ENCODE measurements at places on chromosomes 1 and 21.

GRCh38 chr1:28790377-28791035, 21.5 kb upstream of the OPRD1 start:
- no peak overlapping the region for H3K27ac ChIP-seq
- H3K36me3 ChIP-seq = no peaks in the 10 kb centered on the region
- no peak overlapping the region for H3K4me3 ChIP-seq

DNA sequence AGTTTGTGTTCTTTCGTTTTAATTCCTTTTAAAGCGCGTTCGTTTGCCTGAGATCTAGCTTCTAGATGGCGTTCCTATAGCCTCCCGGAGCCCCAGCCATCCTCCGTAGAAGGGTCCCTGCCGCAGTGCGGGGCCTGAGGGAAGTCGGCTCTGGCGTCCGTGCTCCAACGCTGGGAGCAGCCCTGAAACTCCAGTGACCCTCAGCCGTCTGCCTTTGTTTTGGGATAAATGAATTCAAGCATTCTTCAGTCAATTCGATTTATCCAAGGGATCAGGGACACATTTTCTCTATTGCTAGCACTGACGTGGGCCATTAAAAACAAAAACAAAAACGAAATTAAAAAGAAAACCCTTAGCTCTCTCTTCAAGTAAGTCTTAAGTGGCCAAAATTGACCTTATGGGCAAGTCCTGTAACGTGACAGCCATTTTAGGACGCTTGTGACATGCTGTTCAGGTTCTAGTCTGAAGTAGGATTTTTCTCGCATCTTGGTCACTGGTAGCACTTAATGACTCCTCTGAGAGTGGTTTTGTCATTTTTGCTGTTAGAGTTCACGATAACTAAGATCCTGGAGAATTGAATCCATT, 742 bp upstream of the HSPA13 start:
- H3K27ac ChIP-seq = peak overlapping the region; percentile 81
- no peaks in the 10 kb centered on the region for H3K27me3 ChIP-seq
- peak; percentile 11 for DNase-seq
- peak overlapping the region; percentile 85 for H3K4me3 ChIP-seq
- H3K4me1 ChIP-seq = peaks cover 6% of the 10 kb centered on the region

- no peaks in the 10 kb centered on the region for H3K36me3 ChIP-seq
- H3K4me3 ChIP-seq = peak overlapping the region; percentile 18
- H3K4me1 ChIP-seq = no peaks in the 10 kb centered on the region
These were observed 33.7 kb downstream of the TTC39A start for GRCh38 chr1:51296383-51297357.

DNA sequence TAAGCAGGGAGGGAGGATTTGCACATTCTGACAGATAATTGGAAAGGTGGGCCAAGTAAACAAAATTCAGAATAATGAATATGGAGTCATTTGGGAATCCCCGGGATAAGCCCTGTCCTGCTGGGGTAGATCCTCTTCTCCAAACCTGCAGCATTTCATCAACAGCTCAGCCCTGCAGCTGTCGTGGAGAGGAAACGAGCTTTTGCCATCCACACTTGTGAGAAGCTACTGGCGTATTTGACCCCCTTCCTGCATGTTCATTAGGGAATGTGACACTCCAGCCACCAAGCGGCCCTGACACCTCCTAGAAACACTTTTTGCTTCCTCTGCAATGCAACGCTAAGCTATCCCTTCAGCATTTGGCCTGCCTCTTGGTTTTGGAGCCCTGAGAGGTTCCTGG, 8.0 kb upstream of the LEFTY2 start:
- no peak for DNase-seq
- H3K27me3 ChIP-seq = peaks cover 16% of the 10 kb centered on the region
- no peak overlapping the region for H3K27ac ChIP-seq
- no peak overlapping the region for H3K4me3 ChIP-seq

GRCh38 chr21:38984982-38985567, 179.3 kb downstream of the ETS2 start:
- peaks cover 18% of the 10 kb centered on the region for H3K27me3 ChIP-seq
- peaks cover 61% of the 10 kb centered on the region for H3K4me1 ChIP-seq
- DNase-seq = no peak
- H3K36me3 ChIP-seq = no peaks in the 10 kb centered on the region

- no peak for DNase-seq
- no peaks in the 10 kb centered on the region for H3K36me3 ChIP-seq
- no peak overlapping the region for H3K27ac ChIP-seq
- no peak overlapping the region for H3K4me3 ChIP-seq
- H3K4me1 ChIP-seq = no peaks in the 10 kb centered on the region
These were observed 176.9 kb upstream of the FMN2 start for GRCh38 chr1:239914751-239915231.

DNA sequence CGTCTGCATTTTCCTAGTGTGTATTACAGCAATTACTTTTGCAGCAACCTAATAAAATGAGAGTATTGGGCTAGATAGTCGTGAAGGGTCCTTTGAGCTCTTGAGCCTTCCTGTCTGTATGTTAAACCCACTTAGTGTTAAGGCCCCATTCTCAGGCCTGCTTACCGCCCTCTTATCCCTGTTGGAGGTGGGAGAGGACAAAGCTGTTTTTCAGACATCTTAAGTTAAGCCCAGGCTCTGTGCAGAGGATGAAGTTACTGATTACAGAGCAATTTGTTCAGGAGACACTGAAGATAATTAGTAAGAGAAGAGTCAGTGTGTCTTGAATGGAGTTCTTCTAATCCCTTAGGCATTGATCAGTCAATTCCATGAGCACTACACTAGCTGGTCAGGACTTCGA, 114.6 kb downstream of the UCK2 start:
- no peak for DNase-seq
- peaks cover 3% of the 10 kb centered on the region for H3K27me3 ChIP-seq
- H3K4me1 ChIP-seq = no peaks in the 10 kb centered on the region

- no peak for DNase-seq
- H3K4me3 ChIP-seq = no peak overlapping the region
- no peaks in the 10 kb centered on the region for H3K36me3 ChIP-seq
- H3K4me1 ChIP-seq = no peaks in the 10 kb centered on the region
These were observed 94.7 kb downstream of the CSMD2 start for GRCh38 chr1:34070201-34070836.

- peak overlapping the region; percentile 33 for H3K27ac ChIP-seq
- H3K36me3 ChIP-seq = peaks cover 4% of the 10 kb centered on the region
- H3K4me3 ChIP-seq = no peak overlapping the region
These were observed 59.1 kb downstream of the PRDM2 start for GRCh38 chr1:13759072-13759471.

GRCh38 chr21:28207436-28208173, 785.1 kb downstream of the LTN1 start:
- H3K36me3 ChIP-seq = no peaks in the 10 kb centered on the region
- no peak for DNase-seq
- no peaks in the 10 kb centered on the region for H3K4me1 ChIP-seq
- H3K27me3 ChIP-seq = no peaks in the 10 kb centered on the region

- H3K36me3 ChIP-seq = no peaks in the 10 kb centered on the region
- no peak overlapping the region for H3K27ac ChIP-seq
- H3K27me3 ChIP-seq = no peaks in the 10 kb centered on the region
- DNase-seq = no peak
- H3K4me3 ChIP-seq = no peak overlapping the region
These were observed 51.4 kb downstream of the ZBTB18 start for GRCh38 chr1:244102468-244102867.

GRCh38 chr1:70066711-70067110, 138.7 kb downstream of the LRRC40 start:
- no peak overlapping the region for H3K4me3 ChIP-seq
- H3K27me3 ChIP-seq = no peaks in the 10 kb centered on the region
- no peaks in the 10 kb centered on the region for H3K4me1 ChIP-seq
- DNase-seq = no peak
- no peak overlapping the region for H3K27ac ChIP-seq

- no peaks in the 10 kb centered on the region for H3K27me3 ChIP-seq
- no peak for DNase-seq
- H3K4me3 ChIP-seq = no peak overlapping the region
These were observed 18.0 kb upstream of the YTHDF2 start for GRCh38 chr1:28718586-28719331.

GRCh38 chr1:17494114-17494729, 45.3 kb upstream of the ARHGEF10L start:
- no peak overlapping the region for H3K4me3 ChIP-seq
- DNase-seq = peak; percentile 21
- no peaks in the 10 kb centered on the region for H3K36me3 ChIP-seq
- H3K4me1 ChIP-seq = no peaks in the 10 kb centered on the region

- H3K4me1 ChIP-seq = no peaks in the 10 kb centered on the region
- no peak for DNase-seq
- H3K4me3 ChIP-seq = no peak overlapping the region
- H3K36me3 ChIP-seq = no peaks in the 10 kb centered on the region
These were observed 98.0 kb upstream of the DNAH14 start for GRCh38 chr1:224831501-224831900.

GRCh38 chr1:56302878-56303277, 276.5 kb downstream of the PLPP3 start:
- H3K4me1 ChIP-seq = no peaks in the 10 kb centered on the region
- no peak overlapping the region for H3K4me3 ChIP-seq
- no peaks in the 10 kb centered on the region for H3K27me3 ChIP-seq
- no peaks in the 10 kb centered on the region for H3K36me3 ChIP-seq
- no peak overlapping the region for H3K27ac ChIP-seq

GRCh38 chr1:94389298-94389697, 28.9 kb upstream of the ABCD3 start:
- peaks cover 14% of the 10 kb centered on the region for H3K4me1 ChIP-seq
- no peak overlapping the region for H3K27ac ChIP-seq

DNA sequence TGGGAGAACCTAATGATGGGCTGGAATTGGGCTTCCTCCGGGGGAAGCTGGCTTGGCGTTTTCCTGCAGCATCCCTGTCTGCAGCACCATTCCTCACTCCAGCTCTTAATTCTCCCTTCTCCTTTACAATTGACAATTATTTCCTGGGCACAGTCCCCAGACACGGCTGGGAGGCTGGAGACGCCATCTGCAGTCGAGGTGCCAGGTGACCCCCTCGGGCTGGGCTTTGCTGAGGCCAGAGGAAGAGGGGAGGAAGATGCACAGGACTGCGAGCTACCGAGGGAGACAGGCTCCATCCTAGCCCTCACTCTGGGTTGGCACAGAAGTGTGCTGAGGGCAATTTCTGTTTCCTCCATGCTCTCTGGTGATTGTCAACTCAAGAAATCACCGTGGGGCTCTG, 453.8 kb downstream of the PTPRU start:
- H3K27ac ChIP-seq = no peak overlapping the region
- no peak overlapping the region for H3K4me3 ChIP-seq

GRCh38 chr21:31604591-31605190, 54.8 kb upstream of the SOD1 start:
- no peak overlapping the region for H3K4me3 ChIP-seq
- no peaks in the 10 kb centered on the region for H3K27me3 ChIP-seq
- no peaks in the 10 kb centered on the region for H3K36me3 ChIP-seq
- peak; percentile 81 for DNase-seq
- no peak overlapping the region for H3K27ac ChIP-seq

DNA sequence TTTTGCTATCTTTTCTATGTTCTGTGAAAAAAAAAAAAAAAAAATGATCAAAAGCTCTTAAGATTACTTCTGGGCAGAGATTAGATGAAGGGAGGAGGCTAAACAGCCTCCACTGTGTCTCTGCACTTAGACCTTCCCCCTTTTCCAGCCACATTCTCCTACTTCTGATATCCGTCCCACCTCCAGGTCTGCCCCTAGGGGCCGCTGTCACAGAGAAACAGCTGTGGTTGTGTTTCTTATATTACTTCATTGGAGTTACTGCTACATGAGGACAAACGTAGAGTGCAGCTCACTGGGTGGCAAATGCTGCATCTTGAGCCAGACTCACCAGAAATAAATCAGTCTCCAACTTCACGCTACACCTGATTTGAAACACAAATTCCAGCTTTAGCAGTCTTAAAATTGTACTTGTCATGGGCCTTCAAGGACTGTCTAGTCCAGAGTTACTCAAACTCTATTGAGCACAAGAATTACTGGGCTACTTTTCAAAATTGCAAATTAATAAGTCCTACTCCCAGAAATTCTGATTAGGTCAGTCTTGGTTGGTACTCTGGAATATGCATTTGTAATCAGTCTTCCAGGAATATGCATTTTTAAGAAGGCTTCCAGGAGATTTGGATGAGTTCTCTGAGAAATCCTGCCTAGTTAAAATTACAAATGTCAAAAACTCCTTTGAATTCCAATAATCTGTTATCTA, 125.2 kb upstream of the PTBP2 start:
- H3K36me3 ChIP-seq = no peaks in the 10 kb centered on the region
- no peak for DNase-seq
- H3K4me3 ChIP-seq = no peak overlapping the region
- no peaks in the 10 kb centered on the region for H3K4me1 ChIP-seq
- H3K27me3 ChIP-seq = no peaks in the 10 kb centered on the region

GRCh38 chr1:89363196-89363595, 663 bp upstream of the GBP6 start:
- no peaks in the 10 kb centered on the region for H3K36me3 ChIP-seq
- H3K27me3 ChIP-seq = no peaks in the 10 kb centered on the region
- no peaks in the 10 kb centered on the region for H3K4me1 ChIP-seq

GRCh38 chr1:234294109-234294817, 79.0 kb upstream of the COA6 start:
- H3K4me3 ChIP-seq = no peak overlapping the region
- no peaks in the 10 kb centered on the region for H3K27me3 ChIP-seq
- no peak for DNase-seq
- H3K36me3 ChIP-seq = no peaks in the 10 kb centered on the region

DNA sequence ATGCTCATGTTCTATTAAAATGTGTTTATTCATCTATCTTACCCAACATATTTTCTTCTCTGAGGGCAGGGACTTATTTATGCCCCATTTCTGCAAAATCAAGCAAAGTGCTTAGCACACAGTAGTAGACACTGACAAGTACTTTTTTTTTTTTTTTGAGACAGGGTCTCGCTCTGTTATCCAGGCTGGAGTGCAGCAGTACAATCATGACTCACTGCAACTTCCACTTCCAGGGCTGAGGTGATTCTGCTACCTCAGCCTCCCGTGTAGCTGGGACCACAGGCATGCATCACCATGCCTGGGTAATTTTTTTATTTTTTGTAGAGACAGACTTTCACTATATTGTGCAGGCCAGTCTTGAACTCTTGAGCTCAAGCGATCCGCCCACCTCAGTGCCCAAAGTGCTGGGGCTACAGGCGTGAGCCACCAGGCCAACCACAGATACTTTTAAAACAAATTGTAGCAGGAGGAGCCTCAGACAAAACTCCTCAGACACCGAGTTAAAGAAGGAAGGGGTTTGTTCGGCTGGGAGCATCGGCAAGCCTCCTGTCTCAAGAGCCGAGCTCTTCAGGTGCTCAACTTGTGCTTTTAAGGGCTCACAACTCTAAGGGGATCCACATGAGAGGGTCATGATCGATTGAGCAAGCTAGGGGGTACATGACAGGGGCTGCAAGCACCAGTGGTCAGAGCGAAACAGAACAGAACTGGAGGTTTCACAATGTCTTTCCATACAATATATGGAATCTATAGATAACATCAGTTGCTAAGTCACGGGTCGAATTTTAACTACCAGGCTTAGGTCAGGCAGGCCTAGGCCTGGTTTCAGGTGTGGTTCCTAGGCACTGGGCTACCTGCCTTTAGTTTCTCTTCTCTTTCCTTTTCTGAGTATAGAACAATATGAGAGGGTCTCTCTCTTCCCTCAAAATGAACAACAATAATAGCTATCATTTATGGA, 5.7 kb upstream of the TMEM167B start:
- DNase-seq = no peak
- H3K27me3 ChIP-seq = no peaks in the 10 kb centered on the region
- no peaks in the 10 kb centered on the region for H3K36me3 ChIP-seq

DNA sequence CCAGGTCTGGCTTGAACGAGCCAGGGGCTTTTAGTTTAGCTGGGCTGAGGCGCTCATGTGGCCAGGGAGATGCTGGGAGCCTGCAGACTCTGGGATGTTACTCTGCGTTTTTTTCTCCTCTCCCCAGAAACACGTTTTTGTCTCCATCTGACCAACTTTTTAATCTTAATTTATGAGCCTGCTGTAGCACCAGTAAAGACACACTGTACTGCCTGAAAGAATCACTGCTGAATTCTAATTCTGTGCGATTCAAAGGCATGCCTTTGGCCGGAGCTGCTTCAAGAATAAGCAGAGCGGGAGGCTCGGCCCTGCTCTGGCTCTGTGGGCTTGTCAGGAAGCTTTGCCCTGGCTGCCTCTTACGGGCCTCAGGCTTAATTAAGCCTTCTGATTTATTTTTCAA, 129.5 kb downstream of the CAMTA1 start:
- H3K4me3 ChIP-seq = no peak overlapping the region
- H3K36me3 ChIP-seq = no peaks in the 10 kb centered on the region
